Urinary bladder (tissue), 4 donors: ENCODE measurements at places on chromosomes 1 and 21. TPM values are rescaled to one million over a fixed set of nuclear protein-coding genes. Genes with fewer than 3 reads are reported as not detected.

DNA sequence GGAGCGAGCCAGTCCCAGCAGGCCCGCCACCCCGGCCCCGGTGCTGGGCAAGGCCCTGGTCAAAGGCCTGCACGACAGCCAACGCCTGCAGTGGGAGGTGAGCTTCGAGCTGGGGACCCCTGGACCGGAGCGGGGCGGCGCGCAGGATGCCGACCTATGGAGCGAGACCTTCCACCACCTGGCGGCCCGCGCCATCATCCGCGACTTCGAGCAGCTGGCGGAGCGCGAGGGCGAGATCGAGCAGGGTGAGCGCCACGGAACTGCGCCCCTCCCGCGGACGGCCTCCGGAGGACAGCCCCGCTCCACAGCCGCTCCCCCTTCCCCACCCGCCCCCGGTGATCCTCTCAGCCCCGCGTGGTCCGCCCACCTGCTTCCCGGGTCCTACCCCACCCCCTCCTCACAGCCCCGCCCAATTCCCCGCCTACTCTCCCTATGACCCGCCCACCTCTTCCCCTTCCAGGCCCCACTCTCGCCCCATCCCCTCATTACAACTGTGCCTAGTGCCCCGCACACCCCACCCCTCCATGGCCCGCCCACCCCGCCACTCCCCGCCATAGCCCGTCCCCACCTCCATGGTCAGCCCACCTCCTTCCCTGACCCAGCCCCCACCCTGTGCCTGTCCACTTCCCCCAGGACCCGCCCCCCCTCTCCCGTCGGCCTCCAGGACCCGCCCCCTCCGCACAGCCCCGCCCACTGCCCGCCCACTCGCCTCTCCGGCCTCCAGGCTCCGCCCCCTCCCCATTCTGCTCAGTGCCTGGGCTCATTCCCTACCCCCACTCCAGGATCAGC lies 52.7 kb downstream of the VWA5B1 start:
- DNase-seq, result no peak

DNA sequence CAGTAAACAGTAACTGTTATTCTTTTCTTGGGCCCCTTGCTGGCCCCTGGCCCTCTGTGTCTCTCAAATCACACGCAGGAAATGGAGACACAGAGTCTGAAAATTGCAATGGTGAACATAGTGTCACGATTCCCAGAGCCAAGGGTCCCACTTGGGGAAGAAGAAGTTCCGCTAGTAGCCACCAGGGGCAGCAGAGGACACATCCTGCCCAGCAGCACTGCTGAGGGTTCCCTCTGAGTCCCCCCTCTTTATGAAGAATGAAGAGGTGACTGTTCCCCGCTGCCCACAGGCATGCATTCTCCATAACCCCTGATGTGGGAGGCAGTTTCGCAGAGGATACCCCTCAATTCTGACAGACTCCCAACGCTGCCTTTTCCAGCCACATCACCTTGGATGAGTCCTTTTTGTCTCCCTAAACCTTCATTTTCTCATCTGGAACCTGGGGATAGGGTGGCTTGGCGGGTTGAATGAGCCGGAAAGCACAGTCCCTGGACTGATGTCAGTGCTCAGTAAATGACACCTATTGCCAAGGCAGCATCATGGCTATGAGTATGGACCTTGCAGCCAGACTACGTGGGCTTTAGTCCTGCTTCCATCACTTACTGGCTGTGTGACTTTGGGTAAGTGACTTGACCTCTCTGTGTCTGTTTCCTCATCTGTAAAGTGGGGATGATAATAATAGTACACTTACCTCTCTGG lies 238.0 kb upstream of the TMEM51 start:
- DNase-seq, result no peak

Gene VWA5B1
- total RNA-seq, result 0.58 TPM

Gene TTC22
- total RNA-seq, result 2.1 TPM

DNA sequence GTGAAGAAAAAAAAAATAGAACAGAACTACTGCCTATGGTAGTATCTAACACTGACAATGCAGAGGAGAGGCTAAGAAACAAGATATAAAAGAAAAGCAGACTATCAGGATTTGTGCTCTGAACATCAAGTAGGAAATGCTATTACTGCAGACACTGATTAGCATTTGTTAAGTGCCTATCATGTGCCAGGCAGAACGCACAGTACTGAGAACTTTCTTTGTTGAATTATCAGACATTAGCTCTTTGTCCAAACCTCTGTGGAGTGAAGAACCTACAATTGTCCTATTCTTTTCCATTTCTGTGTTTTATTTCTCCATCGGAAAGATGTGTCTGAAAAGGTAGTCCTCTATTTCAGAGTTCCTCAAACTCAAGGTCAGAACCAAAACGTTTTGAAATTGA lies 30.5 kb upstream of the DISP1 start:
- no peak for DNase-seq

DNA sequence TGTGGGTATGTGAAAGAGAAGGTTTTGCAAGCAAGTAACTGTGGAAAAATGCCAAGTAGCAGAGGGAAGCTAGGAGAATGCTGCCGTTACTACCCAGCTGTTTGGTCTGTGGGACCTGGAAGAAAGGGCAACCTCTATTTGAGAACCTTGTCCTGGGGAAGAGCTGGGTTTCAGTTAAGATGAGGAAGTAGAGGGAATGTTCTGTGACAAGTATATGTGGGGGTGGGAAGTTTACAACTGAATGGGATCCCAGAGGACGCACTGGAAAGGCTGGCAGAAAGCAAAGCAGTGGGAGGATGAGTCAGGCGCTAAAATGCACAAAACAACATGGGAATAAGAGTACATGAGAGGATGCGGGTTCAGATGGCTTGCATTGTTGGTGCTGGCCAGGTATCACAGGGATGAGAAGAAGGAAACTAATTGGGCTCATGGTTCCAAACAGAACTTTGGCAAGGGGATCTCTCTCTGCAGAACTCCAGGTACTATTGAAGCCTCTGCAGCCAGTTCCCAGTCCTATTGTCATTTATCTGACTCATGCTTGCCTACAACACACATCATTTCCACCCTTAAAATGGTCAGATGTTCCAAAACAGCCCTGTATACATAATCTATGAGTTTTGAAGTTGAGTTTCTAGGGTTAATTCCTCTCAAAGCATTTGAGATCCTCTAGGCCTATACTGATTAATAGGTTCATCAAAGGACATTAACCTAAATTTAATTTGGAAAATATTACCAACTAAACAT lies 88.5 kb upstream of the VAV3 start:
- no peak for DNase-seq

Gene RCAN3
- total RNA-seq, result 8.6 TPM

Gene TNFRSF14
- total RNA-seq, result 19.2 TPM

GRCh38 chr1:36919491-36920145 lies 114.7 kb downstream of the GRIK3 start:
- no peak for DNase-seq

Gene CHRNB2
- total RNA-seq, result 0.21 TPM

GRCh38 chr1:8651236-8651890 lies 166.1 kb downstream of the RERE start:
- no peak for DNase-seq

Gene GPR37L1
- total RNA-seq, result 0.05 TPM

Gene SLC35D1
- 20.3 TPM for total RNA-seq

Gene ATG4C
- total RNA-seq, result 17.3 TPM

DNA sequence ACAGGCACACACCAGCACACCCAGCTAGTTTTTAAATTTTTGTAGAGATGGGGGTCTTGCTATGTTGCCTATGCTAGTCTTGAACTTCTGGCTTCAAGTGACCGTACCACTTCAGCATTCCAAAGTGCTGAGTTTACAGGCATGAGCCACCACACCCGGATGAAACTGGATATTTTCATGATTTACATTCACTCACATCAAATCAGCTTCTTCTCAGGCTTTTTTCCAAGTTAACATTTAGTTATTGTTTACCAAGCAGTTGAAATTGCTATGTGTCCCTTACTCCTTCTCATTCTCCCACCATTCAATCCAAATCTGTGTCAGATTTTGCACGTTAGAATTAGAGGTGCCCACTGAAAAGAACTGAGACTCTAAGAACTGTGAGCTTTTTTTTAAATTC lies 18.4 kb downstream of the RIT1 start:
- DNase-seq, result no peak

DNA sequence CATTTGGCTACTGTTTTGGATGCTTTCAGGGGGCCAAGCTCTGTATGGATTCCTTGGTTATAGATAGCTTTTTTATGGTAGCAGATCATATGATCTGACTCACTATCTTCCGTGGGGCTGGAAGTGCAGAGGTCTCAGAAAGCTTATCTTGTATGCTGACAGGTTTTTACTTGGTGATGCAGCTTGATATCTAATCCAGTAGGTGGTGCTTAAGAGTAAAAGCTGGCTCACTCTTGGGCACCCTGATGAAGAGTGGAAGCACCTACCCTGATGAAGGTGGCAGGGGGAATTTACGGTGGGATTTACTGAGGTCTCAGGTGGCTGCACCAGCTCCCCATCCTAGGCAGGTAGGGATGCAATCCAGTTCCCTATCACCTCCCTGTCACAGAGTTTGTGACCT lies 151.2 kb downstream of the PTBP2 start:
- DNase-seq, result no peak

Gene ARPC5
- total RNA-seq, result 145 TPM

GRCh38 chr1:58781541-58782177 lies 2.2 kb downstream of the JUN start:
- DNase-seq, result peak; percentile 53

DNA sequence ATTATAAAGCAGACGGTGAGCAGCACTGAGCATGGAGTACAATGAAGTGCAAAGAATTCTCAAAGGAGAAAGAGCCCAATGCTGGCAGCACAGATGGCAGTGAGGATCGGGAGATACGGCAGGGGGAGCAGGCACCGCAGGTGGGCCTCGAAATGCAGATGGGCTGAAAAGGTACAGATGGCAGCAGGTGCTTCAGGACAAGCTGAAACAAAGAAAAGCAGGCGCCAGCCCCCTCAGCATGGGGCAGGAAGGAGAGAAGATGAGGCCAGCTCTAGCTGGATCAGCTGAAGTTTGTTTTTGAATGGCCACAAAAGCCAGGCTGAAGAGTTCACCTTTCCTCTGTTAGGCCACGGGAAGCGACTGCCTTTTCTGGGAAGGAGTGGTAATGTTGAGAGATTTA lies 7.7 kb downstream of the CFAP298 start:
- DNase-seq, result no peak

Gene LDLRAD1
- not detected for total RNA-seq
